ENCODE measurements at places on chromosomes 12 and 14.

GRCh38 chr14:87170179-87170578 lies 822.8 kb downstream of the GALC start:
- DNase-seq: no peak

GRCh38 chr14:84323978-84324377 lies 1206.0 kb upstream of the FLRT2 start:
- no peak for DNase-seq

DNA sequence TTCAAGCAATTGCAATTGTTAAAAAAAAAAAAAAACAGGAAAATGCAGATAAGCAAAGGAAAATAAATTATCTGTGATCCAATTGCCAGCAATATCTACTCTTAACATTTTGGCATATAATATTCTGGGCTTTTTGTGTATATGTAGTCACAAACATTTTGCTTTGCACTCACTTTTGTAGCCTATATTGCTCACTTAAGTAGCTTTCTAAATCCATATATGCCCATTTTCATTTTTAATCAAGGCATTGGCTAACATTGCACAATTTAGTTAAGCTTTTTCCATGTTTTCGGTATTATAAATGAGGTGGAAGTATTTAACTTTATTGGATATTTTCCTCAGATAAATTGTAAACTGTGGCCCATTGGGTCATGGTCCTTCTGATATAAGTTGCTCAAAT lies 466.3 kb upstream of the ATP2B1 start:
- no peak for DNase-seq

- DNase-seq: no peak
Measured at GRCh38 chr12:20127413-20127812, 240.9 kb upstream of the PDE3A start.

GRCh38 chr12:116257215-116257614 lies 20.3 kb downstream of the MED13L start:
- DNase-seq: no peak

DNA sequence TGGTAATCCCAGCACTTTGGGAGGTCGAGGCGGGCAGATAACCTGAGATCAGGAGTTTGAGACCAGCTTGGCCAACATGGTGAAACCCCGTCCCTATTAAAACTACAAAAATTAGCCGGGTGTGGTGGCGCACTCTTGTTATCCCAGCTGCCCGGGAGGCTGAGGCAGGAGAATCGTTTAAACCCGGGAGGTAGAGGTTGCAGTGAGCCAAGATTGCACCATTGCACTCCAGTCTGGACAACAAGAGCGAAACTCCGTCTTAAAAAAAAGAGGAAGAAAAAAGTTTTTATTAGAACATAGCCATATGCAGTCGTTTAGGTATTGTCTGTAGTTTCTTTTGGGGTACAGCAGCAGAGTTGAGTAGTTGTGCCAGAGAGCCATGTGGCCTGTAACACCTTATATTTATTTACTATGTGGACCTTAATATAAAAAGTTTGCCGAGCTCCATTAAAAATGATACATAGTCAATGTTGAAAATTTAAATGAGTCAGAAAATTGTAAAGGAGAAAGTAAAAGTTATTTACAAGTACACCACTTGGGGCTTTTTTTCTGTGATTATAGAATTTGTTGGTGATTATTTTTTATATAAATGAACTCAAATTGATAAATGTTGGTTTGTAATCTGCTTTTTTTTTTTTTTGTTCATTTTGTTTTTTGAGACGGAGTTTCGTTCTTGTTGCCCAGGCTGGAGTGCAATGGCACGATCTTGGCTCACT lies 2.2 kb downstream of the ADIPOR2 start:
- no peak for DNase-seq

DNA sequence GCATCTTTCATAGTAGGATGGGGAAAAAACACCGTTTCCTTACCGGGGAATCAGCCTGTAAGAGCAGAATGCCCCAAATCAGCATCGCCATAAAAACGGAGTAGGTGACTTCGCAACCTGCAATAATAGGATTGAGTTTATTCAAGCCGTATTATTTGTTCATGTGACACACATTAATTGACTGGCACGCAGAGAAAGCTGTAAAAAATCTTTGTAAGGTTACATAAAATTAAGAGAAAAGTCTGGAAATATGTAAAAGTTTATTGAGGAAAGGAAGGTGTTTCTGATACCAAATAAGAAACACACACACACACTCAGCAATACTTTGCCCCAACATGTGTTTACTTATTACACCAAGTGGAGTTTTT lies 628 bp upstream of the CAPRIN2 start:
- no peak for DNase-seq

Data from activated CD4-positive, alpha-beta T cell treated with anti-CD3 and anti-CD28 coated beads, Interleukin-2, amount 50 U/mL, for 4 hours (primary cell).